Head of caudate nucleus (tissue), 42 donors: ENCODE measurements at places on chromosomes 12 and 14.

- DNase-seq: no peak
These were observed 68.8 kb downstream of the MDGA2 start for GRCh38 chr14:47606566-47606965.

DNA sequence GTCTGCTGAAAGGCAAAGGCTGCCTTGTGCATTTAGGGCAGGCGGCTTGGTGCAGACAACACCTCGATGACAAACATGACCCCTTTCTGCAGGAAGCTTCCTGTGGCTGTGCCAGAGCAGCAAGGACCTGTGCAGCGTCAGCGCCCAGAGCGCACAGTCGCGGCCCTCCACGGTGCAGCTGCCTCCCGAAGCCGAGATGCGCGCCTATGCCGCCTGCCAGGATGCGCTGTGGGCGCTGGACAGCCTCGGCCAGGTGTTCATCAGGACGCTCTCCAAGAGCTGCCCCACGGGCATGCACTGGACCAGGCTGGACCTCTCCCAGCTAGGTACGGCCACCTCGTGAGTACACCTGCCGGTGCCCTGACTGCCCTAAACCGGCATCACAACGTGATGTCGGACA is 57.3 kb downstream of the ANKRD9 start:
- DNase-seq: no peak

- DNase-seq: peak; percentile 63
These were observed 123.8 kb downstream of the GCH1 start for GRCh38 chr14:54778618-54779345.

GRCh38 chr12:4555804-4556203 is 6.2 kb upstream of the DYRK4 start:
- DNase-seq: no peak

DNA sequence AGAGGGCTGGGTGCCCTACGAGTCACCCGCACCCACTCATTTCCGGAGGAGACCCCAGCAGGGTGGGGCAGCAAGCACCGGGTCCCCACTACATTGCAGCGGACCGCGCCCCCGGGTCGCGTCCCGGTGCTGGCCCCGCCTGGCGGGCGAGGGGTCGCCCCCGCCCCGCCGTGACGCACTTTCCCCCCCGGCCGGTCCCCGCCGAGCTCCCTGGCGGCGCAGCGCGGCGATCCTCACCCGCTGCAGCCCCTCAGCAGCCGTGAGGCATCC is 106.1 kb downstream of the PRICKLE1 start:
- peak; percentile 14 for DNase-seq

DNA sequence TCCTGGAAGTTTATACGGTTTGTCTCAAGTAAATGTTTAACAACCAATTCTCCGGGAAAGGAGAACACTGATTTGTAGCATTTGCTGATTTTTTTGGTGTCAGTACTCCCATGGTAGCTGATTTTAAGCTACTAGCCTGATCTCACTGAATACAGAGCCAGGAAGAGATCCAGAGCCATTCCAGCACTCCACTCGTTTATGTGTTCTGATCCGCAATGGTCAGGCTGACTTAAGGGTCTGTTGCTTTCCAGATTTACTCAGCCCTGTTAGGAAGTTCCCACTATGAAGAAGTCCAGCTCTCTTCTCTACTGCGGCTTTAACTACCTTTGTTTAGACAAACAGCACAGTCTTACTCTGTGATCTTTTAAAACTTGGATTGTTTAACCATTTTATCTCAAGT is 38.0 kb upstream of the NID2 start:
- DNase-seq: no peak

GRCh38 chr12:31950088-31950487 is 9.1 kb upstream of the RESF1 start:
- DNase-seq: no peak

DNA sequence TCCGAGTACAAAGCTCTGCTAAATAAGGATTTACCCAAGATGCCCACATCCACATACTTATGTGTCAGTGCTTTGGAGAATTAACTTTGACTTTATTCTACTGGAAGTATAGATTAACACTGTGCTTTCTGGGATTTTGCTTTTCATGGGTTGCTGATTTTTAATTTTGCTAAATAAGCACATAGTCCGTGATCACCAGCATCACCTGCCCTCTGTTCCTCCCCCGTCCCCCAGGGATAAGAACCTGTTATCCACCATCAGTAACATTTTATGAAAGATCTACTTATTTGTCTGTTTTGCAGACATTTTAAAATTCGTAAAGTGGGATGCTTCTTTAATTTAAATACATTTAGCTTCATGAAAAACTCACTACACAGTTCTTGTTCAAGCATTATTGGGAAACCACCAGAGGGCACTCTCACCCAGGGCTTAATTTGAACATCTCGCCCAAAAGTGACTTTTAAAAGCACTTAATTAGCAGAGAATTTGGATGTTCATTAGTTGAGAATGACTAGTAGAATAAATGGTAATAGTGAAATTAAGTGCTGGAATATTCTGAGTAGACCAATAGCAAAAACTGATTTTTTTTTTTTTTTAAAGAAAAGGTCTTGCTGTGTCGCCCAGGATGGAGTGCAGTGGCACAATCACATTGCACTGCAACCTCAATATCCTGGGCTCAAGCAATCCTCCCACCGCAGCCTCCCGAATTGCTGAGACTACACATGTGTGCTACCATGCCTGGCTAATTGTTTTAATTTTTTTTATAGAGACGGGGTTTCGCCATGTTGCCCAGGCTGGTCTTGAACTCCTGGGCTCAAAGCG is 35.7 kb downstream of the MRPL42 start:
- DNase-seq: peak; percentile 66

GRCh38 chr12:53674977-53675700 is 744 bp downstream of the ATP5MC2 start:
- no peak for DNase-seq
